Activated gamma-delta T cell (primary cell): ENCODE measurements at places on chromosomes 11 and 22.

- DNase-seq = no peak
Observed at GRCh38 chr22:30665786-30666185, 1.9 kb downstream of the DUSP18 start.

- no peak for DNase-seq
Observed at GRCh38 chr11:104124979-104125378, 39.0 kb downstream of the PDGFD start.

DNA sequence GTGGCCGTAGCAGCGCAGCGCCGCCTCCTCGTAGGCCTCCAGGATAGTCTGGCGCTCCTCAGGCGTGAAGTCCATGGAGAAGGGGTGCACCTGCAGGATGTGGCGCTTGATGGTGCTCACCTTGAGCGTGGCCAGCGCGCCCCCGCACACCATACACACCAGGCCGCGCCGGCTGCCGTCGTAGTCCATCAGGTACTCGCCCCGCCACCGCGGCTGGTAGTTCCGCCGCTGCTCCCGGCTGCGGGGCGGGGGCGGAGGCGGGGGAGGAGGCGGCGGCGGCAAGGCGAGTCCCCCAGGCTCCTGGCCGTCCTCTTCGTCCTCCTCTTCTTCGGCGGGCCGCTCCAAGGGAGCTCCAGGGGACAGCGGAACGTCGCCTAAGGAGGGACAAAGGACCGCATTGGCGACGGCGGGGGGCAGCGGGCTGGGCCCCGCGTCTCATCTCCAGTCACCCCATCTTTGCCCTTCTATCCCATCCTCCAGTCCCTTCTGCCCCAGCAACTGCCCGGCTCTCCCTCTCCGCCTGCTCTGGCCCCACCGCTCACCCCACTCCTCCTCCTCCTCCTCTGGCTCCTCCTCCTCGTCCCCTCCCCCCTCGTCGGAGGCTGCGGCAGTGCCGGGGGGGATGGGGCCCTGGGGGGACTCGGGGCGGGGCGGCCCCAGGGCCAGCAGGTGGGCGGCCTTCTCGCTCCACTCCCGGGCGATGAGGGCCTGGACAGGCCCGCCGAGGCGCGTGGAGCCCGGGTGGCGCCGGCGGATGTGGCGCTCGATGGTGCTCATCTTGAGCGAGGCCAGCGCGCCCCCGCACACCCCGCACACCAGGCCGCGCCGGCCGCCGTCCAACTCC is 4.9 kb downstream of the ZFTA start:
- no peak for DNase-seq

- no peak for DNase-seq
Observed at GRCh38 chr22:35140879-35141745, 75.2 kb downstream of the ISX start.

DNA sequence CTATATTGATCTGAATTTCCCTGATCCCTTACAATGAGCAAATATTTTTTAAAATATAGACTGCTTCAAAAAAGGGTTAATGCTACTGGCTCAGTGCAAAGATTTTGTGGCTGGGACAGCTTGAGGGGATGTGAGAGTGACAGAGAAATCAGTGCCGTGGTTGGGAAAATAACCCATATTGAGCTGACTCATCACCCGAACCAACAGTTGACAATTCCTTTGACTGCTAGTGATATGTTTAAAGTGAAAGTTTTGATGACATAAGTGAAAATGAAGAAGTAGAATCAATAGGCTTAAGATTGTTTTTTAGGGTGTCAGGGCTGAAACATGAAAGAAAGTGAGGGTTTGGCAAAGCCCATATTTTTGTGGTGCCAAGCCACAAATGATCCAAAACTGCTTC is 257.1 kb upstream of the TENM4 start:
- DNase-seq = no peak

- DNase-seq = no peak
Observed at GRCh38 chr22:39348909-39349505, 784 bp upstream of the SYNGR1 start.

- DNase-seq = no peak
Observed at GRCh38 chr22:17980015-17980590, 44.3 kb downstream of the MICAL3 start.

GRCh38 chr22:28111501-28112189 is 192.6 kb upstream of the PITPNB start:
- DNase-seq = no peak

- no peak for DNase-seq
Observed at GRCh38 chr11:82837650-82838049, 62.6 kb downstream of the PRCP start.

- DNase-seq = no peak
Observed at GRCh38 chr11:101913656-101914055, 1.2 kb upstream of the CEP126 start.

DNA sequence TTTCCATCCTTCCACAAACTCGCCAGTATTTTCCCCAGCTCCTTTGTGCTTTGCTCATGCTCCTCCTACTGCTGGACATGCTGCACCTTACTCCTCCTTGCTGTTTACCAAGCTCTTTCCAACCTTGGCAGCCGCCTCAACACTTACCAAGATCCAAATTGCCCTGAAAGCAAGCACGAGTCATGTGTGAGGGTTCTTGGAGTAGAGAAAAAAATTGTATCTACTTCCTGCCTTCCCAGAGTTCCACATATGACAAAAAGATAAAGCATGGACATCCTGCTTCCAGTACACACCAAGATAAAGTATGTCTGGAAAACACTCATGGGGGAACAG is 767.5 kb downstream of the NTM start:
- no peak for DNase-seq

DNA sequence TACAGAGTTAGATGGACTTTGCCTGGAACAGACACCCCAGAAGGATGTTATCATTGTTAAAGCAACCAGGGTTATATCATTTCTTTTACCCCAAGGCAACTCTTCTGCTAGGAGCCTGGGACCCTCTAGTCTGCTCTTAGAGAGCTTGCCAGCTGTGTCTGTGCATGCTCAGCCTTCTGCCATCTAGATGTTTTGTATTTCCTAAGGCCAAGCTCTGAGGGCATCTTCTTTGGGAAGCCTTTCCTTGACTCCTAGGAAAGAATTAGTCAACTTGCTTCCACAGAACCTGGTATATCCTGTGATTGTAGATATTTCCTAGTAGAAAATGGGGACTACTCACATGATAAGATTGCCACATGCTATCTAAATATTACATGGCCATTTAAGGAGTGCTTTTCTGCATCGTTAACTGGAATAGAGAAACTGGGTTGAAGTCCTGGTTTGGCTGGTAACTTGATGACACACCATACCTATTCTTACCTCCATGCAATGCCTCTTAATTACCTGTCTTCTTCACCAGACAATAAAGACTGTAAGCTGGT is 87.6 kb downstream of the STIM1 start:
- DNase-seq = no peak

DNA sequence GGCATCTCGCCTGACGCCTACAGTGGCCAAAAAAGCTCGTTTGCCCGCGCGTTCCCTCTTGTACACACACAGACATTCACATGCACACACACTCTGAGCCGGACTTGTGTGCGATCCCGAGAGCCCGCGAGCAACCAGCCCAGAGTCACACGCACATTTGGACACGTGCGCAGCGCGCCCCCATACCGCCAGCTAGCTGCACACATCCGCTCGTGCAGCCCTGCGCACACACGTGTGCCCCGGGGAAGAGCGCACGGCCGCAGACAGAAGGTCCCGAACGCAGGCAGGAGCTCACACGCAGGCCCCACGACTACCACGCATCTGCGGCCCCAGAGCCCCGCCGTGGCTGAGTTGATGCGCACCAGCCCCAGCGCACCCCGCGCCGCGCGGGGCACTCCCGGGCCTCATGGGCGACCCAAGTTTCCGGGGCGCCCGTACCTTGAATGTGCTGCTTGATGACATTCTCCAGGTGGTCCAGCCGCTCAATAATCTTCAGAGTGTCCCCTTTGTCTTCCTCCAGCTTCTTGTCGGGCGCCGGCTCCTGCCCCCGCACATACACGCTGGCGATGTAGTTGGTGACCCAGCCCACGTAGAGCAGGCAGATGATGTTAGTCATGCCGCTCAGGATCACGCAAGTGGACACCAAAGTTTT is 758 bp downstream of the GALNT18 start:
- no peak for DNase-seq
